ENCODE measurements at places on chromosomes 3 and 15. TPM values are rescaled to one million over a fixed set of nuclear protein-coding genes. Genes with fewer than 3 reads are reported as not detected.
A peak's percentile ranks its signal among the peaks of the same experiment; 100 is the strongest.

- no peaks in the 10 kb centered on the region for H3K36me3 ChIP-seq
- H3K27me3 ChIP-seq: no peaks in the 10 kb centered on the region
- H3K4me1 ChIP-seq: no peaks in the 10 kb centered on the region
- no peak overlapping the region for H3K27ac ChIP-seq
- DNase-seq: no peak
- no peak overlapping the region for H3K4me3 ChIP-seq
Measured at GRCh38 chr3:140031170-140031569, 96.2 kb downstream of the CLSTN2 start.

DNA sequence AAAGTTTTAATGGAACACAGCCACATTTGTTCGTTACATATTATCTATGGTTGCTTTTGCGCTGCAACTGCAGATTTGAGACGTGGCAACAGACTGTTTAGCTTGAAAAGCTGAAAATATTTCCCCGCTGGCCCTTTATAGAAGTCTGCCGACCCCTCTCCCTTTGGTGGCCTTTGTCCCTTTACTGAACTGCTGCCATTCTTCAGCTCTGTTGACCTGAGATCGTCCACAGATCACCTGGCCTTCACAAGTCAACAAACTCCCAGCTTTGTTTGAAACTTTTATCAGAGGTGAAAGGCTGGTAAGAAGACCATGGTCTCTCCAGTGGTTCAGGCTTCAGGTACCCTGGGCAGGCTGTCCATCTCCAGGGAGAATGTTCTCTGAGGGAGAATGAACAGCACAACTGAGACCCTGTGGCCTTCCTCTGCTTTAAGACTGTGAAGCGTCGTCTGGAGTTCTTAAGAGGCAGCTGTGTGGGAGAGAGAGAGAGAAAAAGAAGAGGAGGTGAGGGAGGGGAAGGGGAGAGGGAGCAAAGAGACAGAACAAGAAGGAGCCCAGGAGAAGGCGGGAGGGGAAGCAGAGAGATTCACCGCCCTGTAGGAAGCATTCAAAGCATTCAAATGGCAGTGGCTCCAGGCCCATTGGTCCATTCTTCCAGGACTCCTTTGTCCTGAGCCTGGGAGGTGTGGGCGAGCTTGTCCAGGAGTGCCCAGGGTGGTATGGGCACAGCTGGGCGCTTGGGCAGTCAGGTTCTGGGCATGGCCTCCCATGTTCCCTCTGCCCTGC is 53.7 kb upstream of the INSYN1 start:
- no peak overlapping the region for H3K27ac ChIP-seq
- H3K4me1 ChIP-seq: peaks cover 44% of the 10 kb centered on the region
- peaks cover 5% of the 10 kb centered on the region for H3K27me3 ChIP-seq
- DNase-seq: no peak
- H3K36me3 ChIP-seq: no peaks in the 10 kb centered on the region
- H3K4me3 ChIP-seq: no peak overlapping the region

- H3K4me1 ChIP-seq: peaks cover 49% of the 10 kb centered on the region
- peaks cover 2% of the 10 kb centered on the region for H3K27me3 ChIP-seq
- no peaks in the 10 kb centered on the region for H3K36me3 ChIP-seq
- DNase-seq: peak; percentile 86
Measured at GRCh38 chr3:122957707-122958689, 69.6 kb downstream of the SEMA5B start.

ZBBX gene
- 0.13 TPM for total RNA-seq

Data from muscle of leg (tissue), 16 donors.